ENCODE measurements at places on chromosomes 4 and X.

DNA sequence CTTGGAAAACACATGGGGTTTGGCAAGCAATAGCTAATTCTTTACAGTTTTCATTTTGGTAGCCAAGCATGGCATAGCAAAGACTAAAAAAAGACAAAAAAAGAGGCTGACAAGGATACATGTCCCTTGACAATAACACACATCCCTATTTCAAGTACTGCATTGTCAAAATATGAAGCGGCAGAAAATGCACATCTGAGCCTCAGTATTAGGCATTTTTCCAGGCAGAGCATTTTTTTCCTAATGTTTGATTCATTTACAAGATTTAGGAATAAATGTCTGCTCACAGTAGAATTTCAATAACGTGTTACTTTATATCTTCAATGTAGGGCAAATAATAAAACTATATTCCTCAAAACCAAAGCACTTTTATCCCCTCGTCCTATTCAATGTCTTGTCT is 216.3 kb upstream of the PCDH18 start:
- DNase-seq = no peak

GRCh38 chr4:122710434-122711308 is 21.8 kb upstream of the BBS12 start:
- no peak for DNase-seq

- no peak for DNase-seq
These were observed 271.2 kb upstream of the SMIM31 start for GRCh38 chr4:164482758-164483157.

DNA sequence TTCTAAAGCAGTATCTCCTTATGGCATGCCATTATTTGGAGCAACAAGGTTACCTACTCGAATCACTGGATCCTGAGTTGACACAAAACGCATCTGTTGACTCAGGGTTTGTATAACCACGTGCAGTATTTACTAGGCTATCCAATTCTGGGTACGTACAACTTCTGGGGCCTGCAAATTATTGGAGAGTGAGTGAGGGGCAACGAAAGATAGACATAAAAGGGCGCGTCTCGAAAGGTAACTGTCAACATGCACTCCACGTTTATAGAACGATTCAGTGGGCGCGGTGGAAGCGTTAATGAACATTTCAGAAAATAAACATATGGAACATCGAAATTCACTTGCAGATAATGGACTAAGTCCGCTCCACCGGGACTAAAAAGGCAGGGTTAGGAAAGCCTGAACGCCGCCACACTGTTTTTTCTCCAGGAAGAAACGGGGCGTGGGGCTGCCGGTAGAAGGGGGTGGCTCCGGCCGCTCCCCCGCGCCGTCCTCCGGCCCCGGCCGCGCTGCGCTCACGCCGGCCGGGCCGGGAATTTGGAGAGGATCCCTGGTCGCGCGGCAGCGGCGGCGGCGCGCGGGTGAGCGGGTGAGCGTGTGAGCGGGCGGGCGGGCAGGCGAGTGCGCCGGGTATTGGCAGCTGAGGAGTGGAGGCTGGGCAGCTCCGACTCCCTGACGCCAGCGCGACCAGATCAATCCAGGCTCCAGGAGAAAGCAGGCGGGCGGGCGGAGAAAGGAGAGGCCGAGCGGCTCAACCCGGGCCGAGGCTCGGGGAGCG is at the start of gene SMAD1:
Gene SMAD1, plus strand, starts transcription at position 690 of the 778 bp plus-strand sequence. CDS start 32,761 bp downstream, outside the sequence.
- DNase-seq = no peak

GRCh38 chr4:19399001-19399400 is 852.7 kb upstream of the SLIT2 start:
- no peak for DNase-seq

GRCh38 chr4:14771504-14772175 is 230.6 kb upstream of the CPEB2 start:
- DNase-seq = no peak

GRCh38 chr4:38610966-38611431 is 53.0 kb upstream of the KLF3 start:
- DNase-seq = no peak
